ENCODE measurements at places on chromosomes 16 and 17.
A peak's percentile ranks its signal among the peaks of the same experiment; 100 is the strongest.

- no peak for DNase-seq
These were observed 37.2 kb downstream of the CCDC182 start for GRCh38 chr17:57707892-57708291.

DNA sequence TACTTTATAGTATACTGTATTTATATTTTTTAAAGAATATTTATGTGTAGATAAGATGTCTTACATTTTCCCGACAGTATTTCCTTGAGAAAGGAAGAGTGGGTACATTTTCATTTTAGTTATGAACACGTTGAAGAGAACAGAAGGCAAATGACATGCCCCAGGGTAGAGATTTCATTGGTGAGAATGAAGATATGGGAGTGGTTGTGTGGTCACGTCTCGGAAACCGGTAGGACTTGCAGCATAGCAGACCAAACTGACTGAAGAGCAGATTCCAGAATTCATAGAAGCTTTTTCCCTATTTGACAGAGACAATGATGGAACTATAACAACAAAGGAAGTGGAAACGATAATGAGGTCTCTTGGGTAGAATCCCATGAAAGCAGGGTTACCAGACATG, 71.7 kb downstream of the KCNJ2 start:
- DNase-seq = no peak

- DNase-seq = peak; percentile 44
These were observed 26.9 kb upstream of the LITAF start for GRCh38 chr16:11613381-11614303.

- DNase-seq = no peak
These were observed 173.1 kb downstream of the HS3ST3A1 start for GRCh38 chr17:13428611-13429042.

GRCh38 chr16:68617734-68618133, 27.4 kb upstream of the CDH3 start:
- no peak for DNase-seq

GRCh38 chr16:84919269-84919668, 92.1 kb downstream of the ZDHHC7 start:
- no peak for DNase-seq

GRCh38 chr17:81483862-81484194, 28.8 kb downstream of the ACTG1 start:
- DNase-seq = no peak

DNA sequence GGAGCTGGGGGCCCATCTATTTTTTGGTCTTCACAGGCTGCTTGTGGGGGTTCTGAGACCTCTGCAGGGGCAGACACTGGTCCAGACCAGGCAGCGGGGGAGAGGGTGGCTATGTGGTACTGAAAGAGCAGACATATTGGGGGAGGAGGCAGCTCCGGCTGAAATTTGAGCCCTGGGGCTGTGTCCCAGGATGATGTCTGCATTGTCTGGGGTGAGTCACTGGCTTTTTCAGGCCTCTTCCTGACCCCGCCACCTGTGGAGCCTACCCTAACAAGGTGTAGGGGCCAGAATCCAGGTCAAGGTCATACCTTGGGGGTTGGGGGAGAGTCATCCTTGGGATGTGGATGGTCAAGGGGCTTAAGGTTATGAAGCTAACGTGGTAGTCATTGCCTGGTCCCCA, 2.4 kb downstream of the CORO6 start:
- DNase-seq = no peak

DNA sequence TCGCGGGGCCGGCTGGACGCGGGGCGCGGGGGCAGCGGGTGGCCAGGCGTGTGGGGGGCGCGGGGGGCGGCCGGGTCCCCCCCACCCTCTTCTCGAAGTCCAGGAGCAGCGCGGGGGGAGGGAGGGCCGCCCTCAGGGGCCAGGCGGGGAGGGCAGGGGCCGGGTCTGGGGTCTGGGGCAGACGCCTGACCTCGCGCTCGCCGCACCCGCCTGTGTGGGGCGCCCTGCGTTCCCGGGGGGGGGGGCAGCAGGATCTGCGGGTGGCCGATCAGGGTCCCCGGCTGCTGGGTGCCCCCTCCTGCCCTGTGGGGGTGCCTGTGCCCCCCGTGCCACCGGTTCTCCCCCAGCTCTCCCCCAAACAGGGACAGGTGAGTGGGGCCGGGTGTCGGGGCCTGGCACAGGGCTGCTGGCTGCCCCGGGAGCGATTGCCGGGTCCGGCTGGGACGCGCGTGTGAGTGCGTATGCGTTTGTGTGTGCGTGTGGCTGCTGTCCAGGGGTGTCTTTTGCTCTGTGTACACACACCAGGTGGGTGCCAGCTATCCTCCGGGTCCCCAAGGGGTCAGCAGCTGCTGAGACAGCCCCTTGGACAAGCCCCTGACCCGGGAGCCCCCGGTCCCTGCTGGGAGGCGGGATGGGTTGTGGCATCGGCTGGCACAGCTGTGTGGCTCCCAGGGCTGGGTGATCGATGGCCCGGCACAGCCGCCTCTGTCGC, 663 bp downstream of the PRR35 start:
- DNase-seq = no peak

- DNase-seq = no peak
These were observed 30.0 kb downstream of the SIAH1 start for GRCh38 chr16:48354877-48355855.

- no peak for DNase-seq
These were observed 103.3 kb downstream of the GNAO1 start for GRCh38 chr16:56294579-56294978.

DNA sequence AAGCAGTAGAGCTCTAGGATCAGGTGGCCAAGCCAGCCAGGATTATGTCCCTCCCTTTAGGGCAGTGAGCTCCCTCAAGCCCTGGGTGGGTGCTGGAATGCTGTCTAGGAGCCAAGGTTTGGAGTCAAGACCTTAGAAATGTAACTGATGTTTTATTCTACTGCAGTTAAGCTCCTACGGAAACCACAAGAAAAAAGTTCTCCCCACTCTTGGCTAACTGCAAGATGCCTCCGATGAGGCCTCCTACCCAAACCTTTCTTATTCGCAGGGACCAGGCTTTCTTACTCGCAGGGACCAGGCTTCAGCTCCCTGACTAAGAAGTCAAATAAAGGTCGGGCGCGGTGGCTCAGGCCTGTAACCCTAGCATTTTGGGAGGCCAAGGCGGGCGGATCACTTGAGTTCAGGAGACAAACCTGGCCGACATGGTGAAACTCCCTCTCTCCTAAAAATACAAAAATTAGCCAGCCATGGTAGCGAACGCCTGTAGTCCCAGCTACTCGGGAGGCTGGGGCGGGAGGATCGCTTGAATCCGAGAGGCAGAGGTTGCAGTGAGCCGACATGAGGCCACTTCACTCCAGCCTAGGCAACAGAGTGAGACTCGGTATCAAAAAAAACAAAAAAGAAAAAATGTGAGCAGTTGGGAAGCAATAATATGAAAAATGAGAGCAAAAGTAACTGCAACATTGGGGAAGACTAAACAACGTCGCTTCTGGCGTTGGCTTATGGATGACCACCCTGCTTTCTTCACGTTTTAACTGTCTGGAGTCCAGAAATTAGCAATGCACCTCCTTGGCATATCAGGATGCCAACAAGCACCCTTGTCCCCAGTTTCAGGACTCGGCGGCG, 31.7 kb upstream of the ARL4D start:
- peak; percentile 23 for DNase-seq

GRCh38 chr16:68236137-68236825, 354 bp upstream of the ESRP2 start:
- DNase-seq = no peak

GRCh38 chr17:20257008-20257407, 210.3 kb downstream of the LGALS9B start:
- DNase-seq = no peak

DNA sequence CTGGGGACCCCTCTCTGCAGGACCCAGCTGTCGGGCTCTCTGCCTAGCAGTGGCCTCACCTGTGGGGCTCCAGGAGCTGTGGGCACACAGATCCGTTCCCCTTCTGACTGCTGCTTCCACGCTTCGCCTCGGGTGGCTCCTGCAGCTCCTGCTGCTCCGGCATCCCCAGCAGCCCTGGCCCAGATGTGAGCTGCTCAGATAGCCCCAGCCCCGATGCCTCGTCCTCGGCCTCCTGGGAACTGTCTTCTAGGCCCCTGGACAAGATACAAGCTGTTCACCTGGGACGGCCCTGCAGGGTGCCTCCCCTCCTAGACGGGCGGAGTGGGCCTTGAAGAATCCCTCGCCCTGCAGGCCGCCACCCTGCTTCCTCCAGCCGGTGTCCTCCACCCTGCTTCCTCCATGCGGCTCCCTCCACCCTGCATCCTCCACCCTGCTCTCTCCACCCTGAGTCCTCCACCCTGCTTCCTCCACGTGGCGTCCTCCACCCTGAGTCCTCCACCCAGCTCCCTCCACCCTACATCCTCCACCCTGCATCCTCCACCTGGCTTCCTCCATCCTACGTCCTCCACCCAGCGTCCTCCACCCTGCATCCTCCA, 11.0 kb downstream of the EMC6 start:
- DNase-seq = no peak

DNA sequence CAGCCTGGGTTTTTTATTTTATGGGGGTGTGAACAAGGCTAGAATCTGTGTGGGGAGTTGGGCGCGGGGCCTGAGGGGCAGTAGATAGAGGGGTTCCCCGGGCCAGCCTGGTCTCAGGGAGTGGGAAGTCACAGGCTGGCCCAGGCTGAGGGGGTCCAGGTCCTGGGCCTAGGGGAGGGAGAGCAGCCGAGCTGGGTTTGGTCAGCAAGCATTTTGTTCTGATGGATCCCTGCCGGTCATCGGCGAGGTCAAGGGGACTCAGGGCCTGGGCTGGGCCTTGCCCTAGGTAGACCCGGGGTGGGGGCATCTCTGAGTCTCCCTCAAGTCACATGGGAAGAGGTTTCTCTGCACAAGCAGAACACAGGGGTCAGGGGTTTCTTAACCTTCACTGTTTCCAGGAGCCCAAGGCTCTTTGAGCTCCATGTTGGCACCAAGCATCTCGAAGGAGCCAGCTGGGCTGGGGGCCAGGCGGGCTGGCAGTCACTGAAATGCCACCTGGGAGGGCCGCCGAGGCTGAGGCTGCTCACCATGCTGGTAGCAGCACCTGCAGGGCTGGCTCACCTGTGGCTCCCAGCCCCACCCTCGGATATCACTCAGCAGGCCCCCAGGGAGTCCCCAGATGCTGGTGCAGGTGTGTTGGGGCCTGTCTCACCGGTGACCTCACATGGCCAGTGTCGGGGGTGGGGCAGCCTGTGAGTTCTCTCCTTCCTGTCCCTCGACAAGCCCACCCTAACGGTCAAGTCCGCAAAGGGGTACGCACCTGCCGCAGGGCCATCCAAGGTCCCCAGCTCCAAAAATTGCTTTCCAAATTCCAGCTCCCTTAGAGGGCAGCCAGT, 41.0 kb downstream of the SLC7A5 start:
- DNase-seq = peak; percentile 31

DNA sequence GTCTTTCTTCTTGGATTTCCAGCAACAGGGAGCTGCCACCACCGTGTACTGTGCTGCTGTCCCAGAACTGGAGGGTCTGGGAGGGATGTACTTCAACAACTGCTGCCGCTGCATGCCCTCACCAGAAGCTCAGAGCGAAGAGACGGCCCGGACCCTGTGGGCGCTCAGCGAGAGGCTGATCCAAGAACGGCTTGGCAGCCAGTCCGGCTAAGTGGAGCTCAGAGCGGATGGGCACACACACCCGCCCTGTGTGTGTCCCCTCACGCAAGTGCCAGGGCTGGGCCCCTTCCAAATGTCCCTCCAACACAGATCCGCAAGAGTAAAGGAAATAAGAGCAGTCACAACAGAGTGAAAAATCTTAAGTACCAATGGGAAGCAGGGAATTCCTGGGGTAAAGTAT, 389.0 kb downstream of the MAF start:
- no peak for DNase-seq

DNA sequence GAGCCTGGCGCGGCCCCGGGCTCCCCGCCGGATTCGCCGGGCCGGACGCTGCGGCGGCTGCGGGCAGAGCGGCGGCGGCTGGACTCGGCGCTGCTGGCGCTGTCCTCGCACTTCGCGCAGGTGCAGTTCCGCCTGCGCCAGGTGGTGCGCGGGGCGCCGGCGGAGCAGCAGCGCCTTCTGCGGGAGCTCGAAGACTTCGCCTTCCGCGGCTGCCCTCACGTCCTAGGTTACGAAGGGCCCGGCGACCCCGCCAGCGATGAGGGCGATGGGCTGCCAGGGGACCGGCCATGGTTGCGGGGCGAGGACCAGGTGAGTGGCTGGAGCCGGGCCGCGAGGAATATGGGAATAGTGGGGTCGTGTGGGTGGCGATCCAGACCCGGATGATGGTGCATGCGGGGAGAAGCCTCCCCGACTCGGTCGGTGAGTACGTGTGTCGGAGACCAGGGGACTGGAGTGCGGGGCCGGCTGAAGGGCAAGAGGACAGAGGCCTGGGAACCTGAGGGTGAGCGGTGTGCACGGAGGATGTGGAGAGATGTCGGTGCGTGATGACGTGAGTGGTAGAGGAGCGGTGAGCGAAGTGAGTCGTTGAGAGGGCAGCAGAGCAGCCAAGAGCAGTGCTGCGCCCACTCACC, 517 bp downstream of the RUNDC1 start:
- peak; percentile 74 for DNase-seq

GRCh38 chr17:34596920-34597319, 17.5 kb downstream of the TMEM132E start:
- DNase-seq = no peak

DNA sequence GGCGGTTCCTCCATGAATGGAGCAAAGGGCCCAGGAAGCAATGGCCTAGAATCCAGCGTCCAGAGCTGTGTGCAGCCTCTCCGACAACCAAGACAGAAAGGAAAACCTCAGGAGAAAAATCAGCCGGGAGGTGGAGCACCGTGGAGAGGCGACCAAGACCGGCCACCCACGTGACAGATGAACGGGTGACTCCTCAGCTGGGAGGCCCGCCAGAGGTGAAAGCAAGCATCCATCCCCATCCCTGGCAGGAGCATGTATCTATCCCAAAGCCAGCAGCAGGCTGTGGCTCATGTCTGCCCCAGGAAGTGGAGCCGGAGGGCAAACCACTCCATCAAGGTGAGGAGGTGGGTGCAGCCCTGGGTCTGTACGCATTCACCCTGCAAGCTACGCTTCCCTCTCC, 52.1 kb downstream of the FOXL1 start:
- no peak for DNase-seq

DNA sequence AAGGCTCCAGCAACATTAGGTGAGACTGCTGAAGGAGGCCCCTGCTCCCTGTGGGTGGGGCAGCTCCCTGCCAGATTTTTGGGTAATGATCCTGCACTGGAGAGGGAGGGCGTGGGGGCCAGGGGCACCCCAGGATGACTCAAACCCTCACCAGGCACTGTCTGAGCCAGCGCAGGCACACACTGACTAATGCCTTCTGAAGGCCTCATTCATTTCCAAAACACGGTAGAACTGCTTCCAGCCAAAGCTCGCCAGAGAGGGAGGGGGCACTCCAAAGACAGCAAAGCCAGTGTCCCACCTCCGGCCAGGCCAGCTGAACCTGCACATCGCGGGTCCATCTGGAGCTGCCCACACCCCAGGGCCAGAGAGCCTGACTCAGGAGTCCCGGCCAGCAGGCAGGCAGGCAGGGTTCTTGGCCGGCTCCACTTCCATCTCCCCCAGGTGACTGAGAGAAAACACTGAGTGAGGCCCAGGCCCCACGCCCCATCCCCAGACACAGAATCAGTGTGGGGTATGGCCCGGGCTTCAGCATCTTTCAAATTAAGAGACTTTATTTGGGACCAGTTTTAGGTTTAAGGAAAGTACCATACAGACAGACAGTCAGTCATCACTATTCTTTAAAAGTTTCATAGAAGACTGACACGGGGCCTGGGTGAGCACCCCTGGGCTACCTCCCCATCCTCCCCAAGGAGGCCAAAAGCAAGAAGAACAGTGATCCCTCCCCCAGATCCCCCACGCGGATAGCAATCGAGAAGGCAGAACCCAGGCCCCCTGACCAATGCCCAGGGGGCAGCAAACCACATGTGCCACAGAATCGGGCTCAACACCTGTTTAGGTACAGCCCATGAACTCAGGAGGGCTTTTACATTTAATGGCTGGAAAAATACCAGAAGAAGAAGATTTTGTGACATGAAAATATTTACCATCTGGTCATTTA, 2.3 kb downstream of the PIEZO1 start:
- DNase-seq = peak; percentile 88

GRCh38 chr16:11356573-11357331, 11.5 kb downstream of the RMI2 start:
- DNase-seq = peak; percentile 74
